ENCODE measurements at places on chromosomes 13 and 19. TPM values are rescaled to one million over a fixed set of nuclear protein-coding genes. Genes with fewer than 3 reads are reported as not detected.
A peak's percentile ranks its signal among the peaks of the same experiment; 100 is the strongest.

GRCh38 chr13:28324181-28324789 is 170.6 kb downstream of the FLT1 start:
- peak; percentile 77 for ATAC-seq

DNA sequence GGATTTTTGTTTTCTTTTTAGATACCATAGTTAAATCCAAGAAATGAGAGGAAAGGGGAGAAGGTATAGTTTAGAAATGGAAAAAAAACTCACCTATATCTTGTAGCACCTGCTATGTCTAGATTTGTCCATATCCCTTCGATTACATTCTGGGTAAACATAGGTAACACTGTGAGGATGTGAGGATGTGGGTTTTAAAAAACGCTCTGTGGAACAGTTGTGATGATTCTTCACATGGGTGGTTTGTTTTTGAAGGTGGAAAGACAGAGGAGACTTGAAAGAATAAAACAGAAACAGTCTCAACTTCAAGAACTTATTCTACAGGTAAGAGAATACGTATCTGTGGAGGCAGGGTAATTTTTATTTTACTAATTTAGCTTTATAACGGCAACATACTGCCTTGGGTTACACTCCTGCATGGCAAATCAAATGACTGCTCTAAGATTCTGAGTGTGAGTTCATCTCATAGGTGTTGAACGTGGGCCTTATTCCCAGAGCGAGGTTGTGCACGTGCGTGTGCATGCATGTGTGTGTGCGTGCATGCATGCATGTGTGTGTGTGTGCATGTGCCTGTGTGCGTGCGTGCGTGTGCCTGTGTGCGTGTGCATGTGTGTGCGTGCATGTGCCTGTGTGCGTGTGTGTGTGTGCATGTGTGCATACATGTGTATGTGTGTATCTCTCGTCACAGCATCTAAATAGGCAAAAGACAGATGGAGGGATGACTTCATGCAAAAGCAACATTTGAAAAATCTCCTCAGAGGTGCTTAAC is 23.5 kb downstream of the ATP4B start:
- ATAC-seq = no peak

The CRLF1 gene
- total RNA-seq = not detected

GRCh38 chr13:113106711-113107351 is 1.2 kb downstream of the F7 start:
- ATAC-seq = peak; percentile 29

The POLR2E gene
- total RNA-seq = 155 TPM

DNA sequence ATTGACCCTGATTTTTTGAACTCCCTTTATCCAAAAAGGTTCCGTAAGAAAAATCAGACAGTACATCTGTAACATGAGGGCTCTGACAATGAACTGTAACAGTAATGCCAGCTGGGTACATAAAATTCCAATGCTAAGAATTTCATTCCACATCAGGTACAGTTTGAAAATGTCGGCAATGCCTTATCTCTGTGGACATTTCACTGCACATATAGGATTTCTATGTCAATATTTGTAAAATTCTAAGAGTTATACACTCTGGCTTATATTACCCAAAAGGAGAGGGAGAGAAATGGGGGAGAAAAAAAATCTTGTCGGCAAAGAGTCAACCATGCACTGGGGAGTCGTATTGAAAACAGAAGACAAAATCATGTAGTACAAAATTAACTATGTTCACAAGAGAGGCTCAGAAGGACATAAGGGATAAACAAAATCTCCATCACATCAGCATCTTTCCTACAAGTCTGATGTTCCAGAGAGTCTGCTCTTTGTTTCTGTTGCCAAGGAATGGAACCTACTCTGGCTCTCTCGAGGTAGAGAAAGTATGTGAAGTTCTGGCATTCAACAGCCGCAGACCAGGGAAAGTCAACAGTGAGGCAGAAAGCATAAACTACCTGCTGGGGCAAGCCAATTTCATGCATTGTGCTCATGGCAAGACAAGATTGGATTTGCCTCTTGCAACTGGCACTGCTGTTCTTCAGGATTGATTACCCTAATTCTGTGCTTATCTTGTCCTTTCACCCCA is 72.4 kb downstream of the STARD13 start:
- no peak for ATAC-seq

GRCh38 chr13:51704399-51705313 is 99.3 kb downstream of the DHRS12 start:
- no peak for ATAC-seq

DNA sequence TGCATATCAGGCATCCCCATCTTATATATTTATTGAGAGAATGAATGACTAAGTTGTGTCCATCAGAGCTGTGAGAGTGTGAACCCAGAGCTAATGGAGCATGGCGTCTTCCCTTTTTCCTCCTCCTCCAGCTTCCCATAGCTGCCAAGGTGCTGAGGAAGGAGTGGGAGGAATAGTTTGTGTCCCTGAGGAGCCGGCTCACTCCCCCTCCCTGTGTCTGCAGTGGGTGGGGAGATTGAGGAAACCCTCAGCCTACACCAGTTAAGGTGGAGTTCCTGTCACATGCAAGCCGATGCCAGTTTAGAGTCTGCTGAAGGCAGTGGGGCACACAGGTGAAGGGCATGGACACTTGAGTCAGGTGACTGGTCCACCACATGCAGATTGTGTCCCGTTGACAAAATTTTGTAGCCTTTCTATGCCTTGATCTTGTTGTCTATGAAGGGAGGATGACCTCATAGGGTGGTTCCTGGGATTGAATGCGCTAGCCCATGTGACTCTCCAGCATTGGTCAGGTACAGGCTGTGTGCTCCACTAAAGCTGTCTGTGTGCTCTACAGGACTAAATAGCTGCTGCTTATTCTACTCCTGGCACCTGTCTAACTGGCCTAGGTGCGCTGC is 47.6 kb upstream of the GPI start:
- ATAC-seq = peak; percentile 77

Data from activated T-helper 17 cell treated with anti-CD3 and anti-CD28 coated beads, Interleukin-2, amount 50 U/mL, for 72 hours (primary cell).